ENCODE measurements at places on chromosomes 4 and X.

GRCh38 chr4:102139932-102140331, 205.3 kb downstream of the SLC39A8 start:
- no peak for DNase-seq

- DNase-seq, result no peak
Observed at GRCh38 chr4:185794637-185795036, 17.4 kb downstream of the SORBS2 start.

- no peak for DNase-seq
Observed at GRCh38 chrX:115038406-115038805, 21.0 kb upstream of the IL13RA2 start.

- no peak for DNase-seq
Observed at GRCh38 chr4:14130551-14130950, 503.0 kb upstream of the BOD1L1 start.

- no peak for DNase-seq
Observed at GRCh38 chr4:180550106-180550505, 1693.1 kb upstream of the TENM3 start.

DNA sequence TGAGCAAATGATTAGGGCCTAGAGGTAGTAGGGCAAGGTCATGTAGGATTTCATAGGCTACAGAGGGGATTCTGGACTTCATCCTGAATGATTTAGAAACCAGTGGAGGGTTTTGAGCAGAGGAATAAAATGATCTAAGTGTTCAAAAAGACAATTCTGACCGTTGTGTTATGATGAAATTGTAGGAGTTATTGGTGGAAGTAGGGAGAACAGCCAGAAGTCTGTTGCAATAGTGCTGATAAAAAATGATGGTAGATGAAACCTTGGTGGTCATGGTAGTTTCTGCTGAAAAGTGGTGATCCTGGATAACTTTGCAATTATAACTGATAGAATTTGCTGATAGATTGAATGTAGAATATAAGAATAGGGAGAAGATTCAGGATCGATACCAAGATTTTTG, 60.2 kb downstream of the MID1IP1 start:
- DNase-seq, result no peak

DNA sequence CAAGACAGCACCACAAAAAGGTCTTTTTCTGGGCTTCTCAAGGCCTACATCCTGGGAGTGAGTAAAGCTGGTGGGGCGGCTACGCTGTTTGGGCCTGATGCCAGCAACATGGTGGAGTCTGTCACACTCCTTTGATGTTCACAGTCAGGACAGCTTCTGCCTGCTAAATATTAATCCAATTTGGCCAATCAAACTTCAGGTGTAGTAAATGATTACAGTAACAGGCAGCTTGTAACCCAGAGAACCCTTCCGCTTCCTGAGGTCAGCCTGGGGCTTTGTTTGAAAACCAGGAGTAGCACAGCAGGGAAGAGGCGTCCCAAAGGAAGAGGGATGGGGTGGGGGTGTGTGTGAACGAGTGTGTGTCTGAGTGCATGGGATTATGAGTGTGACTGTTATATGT, 220.4 kb downstream of the MAML3 start:
- no peak for DNase-seq

DNA sequence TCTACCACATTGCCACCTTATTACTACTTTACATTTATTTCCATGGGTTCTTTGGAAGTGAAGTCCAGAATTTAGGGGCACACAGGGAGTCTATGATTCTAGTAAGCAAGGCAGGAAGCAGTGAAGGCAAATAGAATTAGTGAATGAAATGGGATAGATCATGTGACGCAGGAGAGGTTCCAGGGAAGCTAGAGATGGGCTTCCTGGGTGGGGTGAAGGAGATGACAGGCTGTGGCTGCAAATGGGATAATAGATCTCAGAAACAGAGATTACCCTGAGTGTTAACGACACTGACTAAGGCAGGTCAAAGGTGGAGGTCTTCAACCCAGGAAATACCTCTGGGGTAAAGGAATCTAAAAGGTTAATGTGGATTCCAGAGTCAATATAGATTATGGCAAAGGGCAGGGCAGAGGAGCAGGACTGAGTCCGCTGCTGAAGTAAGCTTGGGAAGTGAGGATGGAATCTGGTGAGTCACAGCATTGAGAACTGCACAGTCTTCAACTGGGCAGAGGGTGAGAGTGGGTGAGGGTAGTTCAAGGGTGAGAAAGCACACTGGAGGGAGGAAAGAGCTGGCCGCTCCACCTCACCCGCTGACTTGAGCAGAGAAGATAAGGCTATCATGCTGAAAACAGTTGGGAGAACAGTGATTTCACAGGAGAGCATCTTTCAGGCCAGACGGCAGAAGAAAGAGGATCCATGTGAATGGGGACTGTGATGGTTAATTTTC, 70.8 kb downstream of the ANXA3 start:
- no peak for DNase-seq

- DNase-seq, result peak; percentile 3
Observed at GRCh38 chrX:131633285-131633917, 89.5 kb downstream of the OR13H1 start.

GRCh38 chrX:47523713-47524166, 37.3 kb upstream of the ARAF start:
- DNase-seq, result no peak

- no peak for DNase-seq
Observed at GRCh38 chr4:60259781-60260180, 940.3 kb upstream of the ADGRL3 start.

GRCh38 chrX:22081475-22082092, 49.5 kb downstream of the PHEX start:
- DNase-seq, result peak; percentile 22
